ENCODE measurements at places on chromosomes 11 and 22. TPM values are rescaled to one million over a fixed set of nuclear protein-coding genes. Genes with fewer than 3 reads are reported as not detected.
A peak's percentile ranks its signal among the peaks of the same experiment; 100 is the strongest.

- peak; percentile 70 for DNase-seq
Observed at GRCh38 chr22:38310518-38311322, 6.5 kb downstream of the CSNK1E start.

GRCh38 chr11:120867531-120867930 lies 156.4 kb upstream of the TBCEL start:
- DNase-seq: no peak

CTSW gene
- 32.4 TPM for total RNA-seq

DRD2 gene
- total RNA-seq: not detected

ADM2 gene
- total RNA-seq: 3.1 TPM

DNA sequence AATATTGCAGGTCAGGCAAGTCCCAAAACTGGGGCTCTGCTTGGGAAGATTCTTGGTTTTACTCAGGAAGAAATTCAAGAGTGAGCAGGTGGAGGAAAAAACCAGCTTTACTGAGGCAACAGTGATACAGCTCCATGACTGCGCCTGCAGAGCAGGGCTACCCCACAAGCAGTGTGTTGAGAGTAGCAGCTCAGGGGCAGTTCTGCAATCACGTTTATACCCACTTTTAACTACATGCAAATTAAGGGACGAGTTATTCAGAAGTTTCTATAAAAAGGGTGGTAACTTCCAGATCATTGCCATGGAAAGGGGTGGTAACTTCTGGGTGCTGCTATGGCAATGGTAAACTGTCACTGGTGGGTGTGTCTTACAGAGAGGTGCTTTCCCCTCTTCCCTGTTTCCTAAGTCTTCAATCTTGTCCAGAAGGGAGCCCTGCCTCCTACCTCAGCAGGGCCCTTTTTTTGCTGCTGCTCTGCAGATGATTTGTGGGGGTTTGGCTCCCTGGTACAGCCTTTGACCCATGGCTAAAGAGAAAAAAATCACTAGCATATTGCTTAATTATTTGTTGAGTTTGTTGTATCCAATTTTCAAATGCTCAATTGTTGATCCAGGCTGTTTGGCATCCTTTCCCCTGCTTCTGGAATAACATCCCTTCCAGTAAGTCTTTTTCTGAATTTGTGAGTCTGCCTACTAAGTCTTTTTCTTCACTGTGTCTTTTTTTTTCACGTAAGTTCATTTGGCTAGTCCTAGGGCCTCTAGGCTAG lies 30.0 kb upstream of the ME3 start:
- no peak for DNase-seq

- DNase-seq: no peak
Observed at GRCh38 chr11:119222308-119222707, 16.2 kb downstream of the CBL start.

DNA sequence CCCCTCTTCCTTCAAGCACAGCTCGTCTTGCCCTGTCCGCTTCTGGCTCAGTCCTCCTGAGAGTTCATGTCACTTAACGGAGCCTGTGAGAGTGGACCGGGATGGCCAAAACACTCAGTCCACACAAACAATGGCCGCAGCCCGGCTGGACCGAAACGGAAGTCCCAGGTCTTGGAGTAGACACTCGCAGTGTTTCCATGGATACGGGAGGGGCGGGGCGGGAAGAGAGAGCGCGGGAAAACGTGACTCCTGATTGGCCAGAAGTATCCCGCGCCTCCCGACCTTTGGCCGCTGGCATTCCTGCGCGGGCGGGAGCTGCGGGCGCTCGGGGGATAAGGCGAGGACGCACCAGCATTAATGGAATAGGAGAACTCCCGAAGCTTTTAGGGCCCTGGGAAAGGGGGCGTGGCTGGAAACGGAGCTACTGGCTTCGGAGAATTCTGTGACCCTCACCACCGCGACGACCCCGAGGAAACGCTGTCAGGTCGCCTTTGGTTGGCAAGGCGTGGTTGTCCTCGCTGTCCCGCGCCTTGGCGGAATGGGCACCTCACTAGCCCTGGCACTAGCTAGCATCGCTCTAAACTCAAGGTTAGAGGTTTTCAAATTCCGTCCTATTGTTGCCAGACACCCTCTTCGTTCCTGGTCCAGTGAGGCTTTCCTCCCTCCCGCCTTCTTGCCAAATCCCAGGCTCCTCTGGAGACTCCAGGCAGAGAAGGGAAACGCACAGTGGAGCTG lies at the start of the genes NLRP14 and ZNF214:
Gene NLRP14, plus strand, starts transcription at position 297 of the 735 bp plus-strand sequence. CDS start 18,108 bp downstream, outside the sequence.
Gene ZNF214, minus strand, starts transcription at position 164 of the 735 bp plus-strand sequence. CDS start 17,511 bp downstream, outside the sequence.
- DNase-seq: no peak

GRCh38 chr22:32802237-32802765 lies 796 bp downstream of the TIMP3 start:
- DNase-seq: no peak

- DNase-seq: no peak
Observed at GRCh38 chr11:37533087-37533486, 935.1 kb upstream of the RAG2 start.

DERL3 gene
- total RNA-seq: 44.3 TPM

DNA sequence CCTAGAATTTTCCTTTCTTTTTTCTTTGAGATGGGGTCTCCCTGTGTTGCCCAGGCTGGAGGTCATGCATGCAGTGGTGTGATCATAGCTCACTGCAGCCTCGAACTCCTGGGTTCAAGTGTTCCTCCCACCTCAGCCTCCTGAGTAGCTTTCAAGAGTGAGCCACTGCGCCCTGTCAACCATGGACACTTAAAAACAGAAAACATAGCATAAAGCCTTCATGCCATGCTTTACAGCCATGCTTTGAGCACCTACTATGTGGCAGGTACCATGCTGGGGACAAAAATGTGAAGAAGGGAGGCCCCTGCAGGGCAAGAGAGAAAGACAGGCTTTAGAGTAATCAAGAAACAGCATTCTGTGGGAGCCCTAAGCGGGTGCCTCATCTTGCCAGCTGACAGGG lies 13.7 kb upstream of the GNB1L start:
- no peak for DNase-seq

DNA sequence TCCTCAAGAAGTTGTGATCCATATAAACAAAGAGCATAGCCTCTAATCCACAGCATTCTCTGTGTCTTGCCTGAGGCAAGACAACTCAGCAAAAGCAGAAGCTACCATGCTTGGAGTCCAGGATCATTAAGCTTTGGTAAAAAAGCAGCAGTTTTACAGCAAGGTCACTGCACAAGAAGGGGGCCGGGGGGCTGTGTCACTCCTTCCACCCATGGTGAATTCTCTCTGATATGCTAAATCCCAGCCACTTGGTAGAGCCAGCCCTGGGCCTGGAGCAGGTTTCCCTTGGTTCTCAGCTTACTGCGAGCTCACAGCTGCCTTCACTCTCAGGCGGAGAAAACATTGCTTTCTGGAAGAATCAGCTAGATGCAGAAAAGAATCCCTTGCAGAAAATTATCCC lies 144.7 kb downstream of the TENM4 start:
- no peak for DNase-seq

GRCh38 chr11:87451395-87451794 lies 413.7 kb downstream of the TMEM135 start:
- no peak for DNase-seq

DNA sequence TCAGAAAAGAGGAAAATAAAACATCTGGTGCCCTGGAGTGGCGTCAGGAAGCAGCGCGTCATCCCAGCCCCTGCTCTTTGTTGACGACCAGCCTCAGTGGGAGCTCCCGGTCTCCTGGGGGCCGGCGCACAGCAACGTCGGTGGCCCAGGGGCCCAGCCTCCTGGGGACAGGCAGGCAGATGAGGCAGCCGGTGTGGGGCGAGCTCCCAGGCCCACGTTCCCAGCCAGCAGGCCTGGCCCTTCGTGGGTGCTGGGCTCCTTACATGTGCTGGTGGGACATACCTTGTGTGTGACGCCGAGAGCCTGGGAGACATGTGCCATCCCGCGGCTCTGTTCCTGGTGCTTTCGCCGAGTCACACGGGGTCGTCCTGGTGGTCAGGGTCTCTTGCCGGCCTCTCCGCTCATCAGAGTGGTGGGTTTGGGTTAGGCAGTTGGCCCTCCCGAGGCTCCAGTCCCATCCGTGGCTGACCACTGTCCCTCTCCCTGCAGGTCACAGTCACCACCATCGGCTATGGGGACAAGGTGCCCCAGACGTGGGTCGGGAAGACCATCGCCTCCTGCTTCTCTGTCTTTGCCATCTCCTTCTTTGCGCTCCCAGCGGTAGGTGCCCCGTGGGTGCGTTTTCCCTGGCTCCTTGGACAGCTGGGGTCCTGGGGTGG lies 116.7 kb downstream of the KCNQ1OT1 start:
- peak; percentile 74 for DNase-seq

SPCS2 gene
- total RNA-seq: 115 TPM

DNA sequence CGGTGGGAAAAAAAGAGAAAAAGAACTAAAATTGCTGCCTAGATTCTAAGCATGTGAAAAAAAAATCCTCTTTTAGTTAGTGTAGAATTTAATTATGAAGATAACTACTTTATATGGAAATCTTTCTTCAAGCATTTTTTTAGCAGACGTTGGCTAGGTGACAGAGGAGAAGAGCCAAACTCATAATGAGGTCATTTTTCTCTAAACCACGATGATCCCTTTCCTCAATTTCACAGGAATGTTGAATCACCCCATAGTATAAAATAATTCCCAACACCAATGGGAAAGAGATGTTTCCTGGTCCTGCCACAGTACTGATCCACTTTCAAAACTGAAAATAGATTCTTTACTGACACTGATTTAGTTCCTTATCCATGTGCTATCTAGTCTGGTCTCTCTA lies 319.8 kb downstream of the DLG2 start:
- no peak for DNase-seq

DNA sequence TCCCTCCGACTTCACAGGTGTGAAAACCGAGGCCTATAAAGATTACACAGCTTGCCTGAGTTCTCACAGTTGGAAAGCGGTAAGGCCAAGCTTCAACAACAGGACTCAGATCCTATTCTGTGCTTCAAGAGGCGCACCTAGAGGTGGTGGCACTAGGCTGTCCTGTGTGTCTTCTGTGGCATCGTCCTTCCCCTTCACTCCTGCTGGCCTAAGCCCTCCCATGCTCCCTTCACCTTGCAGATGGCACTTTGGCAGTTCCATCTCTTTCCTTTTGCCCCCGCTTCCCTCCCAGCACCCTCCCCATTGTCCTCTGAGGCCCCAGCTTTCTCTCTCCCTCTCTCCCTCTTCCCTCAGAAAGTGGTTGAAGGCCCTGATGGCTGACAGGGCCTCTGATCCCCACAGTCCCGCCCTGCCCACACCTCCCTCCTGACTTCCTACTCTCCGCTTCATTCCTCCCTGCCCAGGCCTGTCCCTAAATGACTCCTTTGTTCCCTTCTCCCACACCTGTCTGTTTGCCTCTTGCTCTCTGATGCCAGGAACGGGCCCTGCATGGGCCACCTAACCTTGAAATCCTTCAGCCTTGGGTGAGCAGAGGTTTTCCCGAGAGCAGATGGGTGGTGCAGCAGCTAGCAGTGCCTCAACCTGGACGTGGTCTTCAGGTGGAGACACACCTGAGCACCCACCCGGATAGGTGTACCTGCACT lies 5.8 kb downstream of the TRIM29 start:
- DNase-seq: peak; percentile 39

OR8B2 gene
- not detected for total RNA-seq

TPBGL gene
- 0.59 TPM for total RNA-seq

DNA sequence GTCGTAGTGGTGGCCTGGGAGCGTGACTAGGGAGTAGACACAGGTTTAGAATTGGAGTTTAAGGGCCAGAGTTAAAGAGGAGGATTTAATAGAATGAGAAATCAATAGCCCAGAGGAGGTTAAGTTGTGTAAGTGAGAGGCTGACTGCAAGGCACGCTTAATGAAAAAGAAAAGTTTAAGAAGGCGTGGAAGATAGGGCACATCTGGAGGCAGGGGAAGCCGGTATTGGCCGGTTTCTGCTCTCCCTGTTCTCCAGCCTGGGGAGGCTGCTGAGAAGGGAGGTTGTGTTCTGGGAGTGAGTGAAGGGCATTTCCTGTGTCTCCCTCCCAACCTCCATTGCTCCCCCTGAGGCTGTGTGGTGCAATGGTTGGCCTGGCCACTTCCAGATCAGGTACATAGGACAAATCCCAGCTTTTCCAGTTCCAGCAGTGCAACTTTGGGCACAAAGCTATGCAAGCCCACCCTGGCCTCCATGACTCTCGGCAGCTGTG lies 6.3 kb downstream of the GRIK4 start:
- peak; percentile 66 for DNase-seq

DNA sequence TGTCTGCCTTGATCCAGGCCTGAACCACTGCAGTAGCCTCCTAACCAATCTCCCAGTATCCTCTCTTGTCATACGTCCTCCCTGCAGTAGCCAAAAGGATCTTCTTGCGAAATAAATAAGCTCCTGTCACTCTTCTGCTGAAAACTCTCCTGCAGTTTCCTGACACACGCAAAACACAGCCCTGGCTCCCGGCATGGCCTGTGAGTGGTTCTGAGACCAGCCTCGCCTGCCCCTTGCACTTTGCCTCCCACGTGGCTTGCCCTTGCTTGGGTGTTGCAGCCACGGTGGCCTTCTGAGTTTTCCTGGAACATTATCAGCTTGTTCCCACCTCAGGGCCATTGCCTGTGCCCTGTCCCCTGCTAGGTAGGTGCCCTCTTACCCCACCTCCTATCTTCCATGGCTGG lies 7.2 kb downstream of the ZC3H7B start:
- DNase-seq: no peak

DNA sequence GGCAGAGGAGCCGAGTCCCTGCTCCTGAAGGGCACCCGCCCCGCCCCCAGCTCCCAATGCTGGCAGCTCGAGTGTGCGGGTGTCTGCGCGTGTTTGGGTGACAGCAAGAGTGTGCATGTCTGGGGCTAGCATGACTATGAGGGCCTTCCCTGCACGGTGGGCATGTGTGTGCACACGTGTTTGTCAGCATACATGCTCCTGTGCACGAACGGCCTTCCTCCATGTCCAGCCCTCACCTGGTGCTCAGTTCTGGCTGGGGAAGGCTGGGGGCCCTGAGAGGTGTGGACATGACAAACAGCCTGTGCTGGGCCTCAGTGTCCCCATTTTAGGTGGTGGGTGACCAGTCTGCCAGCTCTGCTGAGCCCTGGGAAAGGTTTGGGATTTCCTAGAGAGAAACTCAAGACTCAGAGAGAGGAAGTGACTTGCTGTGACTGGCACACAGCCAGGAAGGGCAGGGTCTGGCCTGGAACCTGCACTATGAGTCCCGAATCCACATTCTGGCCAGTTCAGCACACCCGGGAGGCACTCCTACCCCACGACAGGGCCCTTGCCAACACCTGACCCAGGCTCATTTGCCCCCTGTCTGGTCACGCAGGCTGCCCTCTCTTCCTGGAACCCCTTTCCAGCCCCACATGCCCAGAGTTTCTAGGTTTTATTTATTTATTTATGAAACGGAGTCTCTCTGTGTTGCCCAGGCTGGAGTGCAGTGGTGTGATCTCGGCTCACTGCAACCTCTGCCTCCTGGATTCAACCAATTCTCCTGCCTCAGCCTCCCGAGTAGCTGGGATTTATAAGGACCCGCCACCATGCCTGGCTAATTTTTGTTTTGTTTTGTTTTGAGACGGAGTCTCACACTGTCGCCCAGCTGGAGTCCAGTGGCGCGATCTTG lies 3.3 kb upstream of the SHISA8 start:
- DNase-seq: peak; percentile 88

GRCh38 chr11:61092280-61092766 lies 10.0 kb upstream of the CD5 start:
- DNase-seq: no peak

TTLL12 gene
- total RNA-seq: 16.6 TPM

DNA sequence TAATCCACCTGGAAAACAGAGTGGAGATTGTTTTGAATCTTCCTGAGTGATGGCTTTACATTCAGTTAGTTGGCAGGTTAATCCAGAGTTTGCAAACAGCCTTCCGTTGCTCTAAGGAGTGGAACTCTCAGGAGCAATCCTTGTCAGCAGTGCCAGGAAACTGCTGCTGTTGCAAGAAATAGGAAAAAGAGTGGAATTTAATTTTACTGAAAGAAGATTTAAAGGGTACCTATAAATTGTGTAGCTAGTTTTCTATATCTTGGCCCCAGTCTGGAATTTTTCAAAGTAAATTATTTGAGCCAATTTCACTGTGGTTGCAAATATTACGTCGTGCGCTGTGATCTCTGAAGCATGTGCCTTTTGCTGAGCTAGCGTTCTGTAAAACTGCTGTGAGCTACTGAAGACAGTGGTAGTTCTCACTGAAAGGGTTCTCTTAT lies 55.5 kb upstream of the SLC5A12 start:
- DNase-seq: no peak

Measured in spleen (tissue), 13 donors.